ENCODE measurements at places on chromosomes 12 and 14. TPM values are rescaled to one million over a fixed set of nuclear protein-coding genes. Genes with fewer than 3 reads are reported as not detected.

DNA sequence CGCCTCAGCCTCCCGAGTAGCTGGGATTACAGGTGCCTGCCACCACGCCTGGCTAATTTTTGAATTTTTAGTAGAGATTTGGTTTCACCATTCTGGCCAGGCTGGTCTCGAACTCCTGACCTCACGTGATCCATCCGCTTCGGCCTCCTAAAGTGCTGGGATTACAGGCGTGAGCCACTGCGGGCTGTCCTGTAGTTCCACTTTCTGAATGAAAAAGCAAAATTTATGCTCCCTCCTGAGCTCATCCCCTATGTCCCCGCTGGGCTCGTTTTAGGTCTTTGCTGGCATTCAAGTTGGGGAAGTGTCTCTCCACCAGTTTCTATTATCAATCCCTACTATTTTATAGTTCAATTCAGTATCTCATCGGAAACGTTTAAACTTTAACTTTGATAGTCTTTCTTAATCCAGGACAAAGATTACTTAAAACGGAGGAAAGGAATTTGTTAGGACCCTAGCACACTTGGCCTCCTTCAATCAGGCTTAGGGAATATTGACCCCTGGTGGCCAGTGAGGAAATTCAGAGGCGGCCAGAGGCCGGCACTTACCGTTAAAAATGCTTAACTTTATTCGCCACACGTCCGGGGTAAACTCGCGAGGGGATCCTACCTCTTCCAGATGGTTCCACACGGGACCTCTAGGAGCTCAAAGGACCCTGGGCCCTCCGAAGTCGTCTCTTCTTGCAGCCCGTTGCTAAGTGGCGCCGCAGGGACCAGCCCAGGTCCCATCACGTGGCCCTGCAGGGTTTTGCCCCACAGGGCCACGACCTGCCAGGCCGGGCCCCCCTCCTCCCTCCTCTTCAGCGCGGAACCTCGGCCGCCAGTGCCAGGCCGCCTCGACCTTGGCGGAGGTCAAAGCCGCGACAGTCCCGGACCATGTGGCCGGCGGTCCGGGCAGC, 11.4 kb upstream of the DNAL1 start:
- peak; percentile 42 for DNase-seq

- DNase-seq: no peak
Measured at GRCh38 chr12:131457331-131458047, 253.4 kb upstream of the SFSWAP start.

- no peak for DNase-seq
Measured at GRCh38 chr12:94203796-94204195, 55.4 kb downstream of the PLXNC1 start.

CD4 gene
- not detected for total RNA-seq

- no peak for DNase-seq
Measured at GRCh38 chr12:1827826-1828805, 7.8 kb downstream of the LRTM2 start.

DNA sequence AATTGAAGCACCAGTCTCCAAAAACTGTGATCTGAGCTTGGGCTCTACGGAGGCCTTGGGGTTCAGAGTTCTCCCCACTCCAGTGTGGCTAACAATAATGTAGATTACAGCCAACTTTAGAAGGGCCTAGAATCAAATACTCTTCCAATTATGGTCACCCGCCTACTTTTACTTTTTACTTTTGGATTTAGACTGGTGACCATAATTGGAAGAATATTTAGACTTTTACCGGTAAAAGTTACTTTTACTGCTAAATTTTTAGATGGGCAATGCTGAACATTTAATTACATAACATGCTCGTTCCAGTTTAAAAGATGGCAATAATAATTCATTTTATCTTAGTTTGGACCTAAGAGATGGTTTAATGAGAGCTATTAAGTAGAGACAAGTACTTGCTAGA, 39.2 kb downstream of the PPTC7 start:
- DNase-seq: no peak

DNA sequence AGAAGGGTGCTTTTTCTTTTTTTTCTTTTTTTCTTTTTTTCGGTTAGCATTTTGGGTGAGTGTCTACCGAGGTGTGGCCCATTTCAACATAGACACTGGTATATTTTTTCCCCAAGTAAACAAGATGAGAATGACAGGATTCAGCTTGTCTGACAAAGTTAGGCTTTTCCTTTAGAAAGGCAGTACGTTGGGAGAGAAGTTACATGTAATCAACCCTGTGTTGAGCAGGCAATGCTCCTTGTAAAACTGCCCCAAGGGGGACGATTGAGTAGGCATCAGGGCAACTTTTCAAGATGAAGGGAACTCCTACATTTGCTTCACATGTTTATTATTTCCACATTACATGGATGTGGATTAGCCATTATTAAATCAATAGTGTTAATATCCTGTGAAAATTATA, 1.7 kb downstream of the EMP1 start:
- DNase-seq: no peak

GRCh38 chr12:26101763-26102162, 23.1 kb downstream of the BHLHE41 start:
- DNase-seq: no peak

TTC6 gene
- total RNA-seq: 0.29 TPM

SUPT16H gene
- total RNA-seq: 88.6 TPM

GRCh38 chr14:61518403-61518802, 176.9 kb upstream of the HIF1A start:
- DNase-seq: no peak

DNA sequence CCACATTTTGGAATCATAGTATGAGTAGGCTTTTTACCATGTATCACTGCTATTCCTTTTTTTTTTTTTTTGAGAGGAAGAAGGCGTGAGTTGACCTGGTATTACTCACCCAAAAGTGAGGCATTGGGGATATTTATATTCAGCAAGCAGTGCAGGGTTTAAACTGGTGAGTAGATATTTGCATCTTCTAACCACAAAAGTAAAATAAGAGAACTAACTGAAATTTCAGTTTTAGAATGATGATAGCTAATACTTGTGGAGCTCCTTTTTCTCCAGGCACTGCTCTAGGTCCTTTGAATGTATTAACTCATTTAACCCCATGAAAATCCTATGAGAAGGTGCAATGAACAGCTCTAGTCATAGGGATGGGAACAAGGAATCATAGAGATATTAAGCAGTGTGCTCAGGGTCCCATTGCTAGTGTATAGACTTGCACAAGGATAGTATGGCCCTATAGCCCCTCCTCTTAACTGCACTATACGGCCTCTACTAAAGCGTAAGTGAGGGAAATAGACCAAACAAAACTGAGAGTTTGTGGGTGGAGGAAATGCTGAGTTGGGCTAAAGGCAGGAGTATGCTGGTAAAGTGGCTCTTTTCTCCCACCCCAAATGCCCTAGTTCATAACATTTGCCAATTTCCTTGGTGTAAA, 104.3 kb upstream of the MAX start:
- peak; percentile 20 for DNase-seq

DNA sequence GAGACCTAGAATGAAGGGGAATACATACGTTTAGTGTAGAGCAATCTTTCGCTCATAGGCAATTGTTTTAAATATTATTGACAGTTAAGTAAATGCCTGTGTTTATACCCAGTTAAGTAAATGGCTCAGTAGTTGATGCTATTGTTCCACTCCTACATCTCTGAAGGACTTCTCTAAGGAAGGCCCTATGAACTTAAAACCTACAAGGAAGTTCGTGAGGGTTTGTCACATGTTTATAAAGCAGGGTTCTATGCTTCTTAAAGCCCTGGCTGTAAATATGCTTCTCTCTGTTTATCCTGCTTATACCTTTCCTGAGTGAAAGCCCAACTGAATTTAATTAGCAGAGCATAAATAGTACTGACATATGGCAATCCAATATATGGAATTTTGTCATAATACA, 282.1 kb upstream of the NPAS3 start:
- no peak for DNase-seq

GRCh38 chr12:2696136-2696535, 98.6 kb upstream of the FKBP4 start:
- no peak for DNase-seq

DNA sequence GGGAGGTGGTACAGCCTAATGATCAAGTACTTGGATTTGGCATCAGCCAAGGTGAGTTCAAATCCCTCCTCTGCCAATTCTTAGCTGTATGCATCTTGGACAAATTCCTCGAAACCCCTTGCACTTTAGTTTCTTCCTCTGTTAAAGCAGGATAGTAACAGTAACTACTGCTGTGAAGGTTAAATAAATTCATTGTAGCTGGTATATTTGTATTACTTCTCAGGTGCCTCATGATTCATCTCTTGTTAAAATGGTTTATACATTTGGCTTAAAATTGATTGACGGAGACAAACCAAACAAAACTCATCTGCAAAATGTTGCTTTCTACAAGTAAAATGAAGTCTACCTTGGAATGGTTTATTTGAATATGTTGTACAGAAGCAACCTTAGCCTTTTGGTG, 2.3 kb upstream of the PTPRB start:
- DNase-seq: no peak

KCNA1 gene
- not detected for total RNA-seq

CEBPE gene
- not detected for total RNA-seq

GRCh38 chr14:55333711-55334485, 62.7 kb downstream of the FBXO34 start:
- DNase-seq: peak; percentile 87

RPL41 gene
- total RNA-seq: 3,847 TPM

DNA sequence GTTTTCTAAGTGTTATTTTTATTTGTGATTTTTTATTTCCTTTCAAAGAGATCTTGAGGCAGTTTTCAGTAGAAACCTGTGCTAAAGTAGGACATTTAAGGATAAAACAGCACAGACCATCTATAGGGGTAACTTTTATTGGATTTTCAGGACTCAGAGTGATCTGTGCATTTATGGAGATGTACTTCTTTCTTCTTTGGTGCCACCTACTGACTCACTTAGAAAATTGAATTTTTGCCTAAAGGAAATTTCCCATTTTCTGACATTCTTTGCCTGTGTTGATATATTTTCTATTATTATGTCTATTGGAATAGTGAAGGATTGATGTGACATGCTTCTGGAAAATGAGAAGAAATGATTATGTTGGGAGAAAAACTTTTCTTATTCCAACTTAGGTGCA, 113.0 kb downstream of the UNC79 start:
- peak; percentile 10 for DNase-seq

DNA sequence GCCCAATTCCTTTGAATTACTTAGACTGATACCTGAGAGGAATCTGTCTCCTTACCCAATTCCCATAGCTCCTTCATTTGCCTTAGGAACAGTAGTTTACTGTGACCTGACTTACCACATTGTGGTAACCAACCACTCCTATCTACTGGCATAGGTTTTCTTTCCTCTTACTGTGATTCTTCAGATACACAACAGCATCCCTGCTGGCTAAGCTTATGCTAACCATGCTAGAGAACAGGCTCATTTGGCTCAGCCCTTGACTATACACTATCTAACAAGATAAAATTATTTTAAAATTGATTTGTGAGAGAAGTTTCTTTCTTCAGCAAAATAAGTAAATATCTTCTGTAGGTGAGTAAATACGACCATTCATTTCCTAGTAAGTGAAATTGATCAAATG, 320.4 kb upstream of the DDHD1 start:
- DNase-seq: no peak

DNA sequence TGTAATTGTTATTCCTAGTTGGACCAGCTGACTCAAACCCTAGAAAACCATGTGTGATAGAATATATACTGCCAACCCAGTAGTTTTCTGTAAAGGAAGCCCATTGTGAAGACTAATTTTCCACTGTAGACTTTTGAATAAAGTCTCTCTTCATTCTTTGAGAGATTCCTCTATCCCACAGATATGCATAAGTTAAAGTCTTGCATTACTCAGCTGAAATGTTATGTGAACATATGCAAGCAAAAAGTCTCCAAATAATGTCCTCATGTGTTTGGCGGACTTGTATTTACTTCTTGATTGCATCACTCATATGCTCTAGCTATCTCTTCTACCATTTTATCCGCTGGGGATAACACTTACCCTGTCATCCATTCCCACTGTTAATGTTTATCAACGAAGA, 35.1 kb upstream of the OTOGL start:
- no peak for DNase-seq

ZNF891 gene
- total RNA-seq: 0.43 TPM

- DNase-seq: no peak
Measured at GRCh38 chr12:118714051-118714460, 267.3 kb upstream of the SRRM4 start.

CCDC196 gene
- total RNA-seq: not detected

- no peak for DNase-seq
Measured at GRCh38 chr14:85527445-85528035, 2.4 kb upstream of the FLRT2 start.

DNA sequence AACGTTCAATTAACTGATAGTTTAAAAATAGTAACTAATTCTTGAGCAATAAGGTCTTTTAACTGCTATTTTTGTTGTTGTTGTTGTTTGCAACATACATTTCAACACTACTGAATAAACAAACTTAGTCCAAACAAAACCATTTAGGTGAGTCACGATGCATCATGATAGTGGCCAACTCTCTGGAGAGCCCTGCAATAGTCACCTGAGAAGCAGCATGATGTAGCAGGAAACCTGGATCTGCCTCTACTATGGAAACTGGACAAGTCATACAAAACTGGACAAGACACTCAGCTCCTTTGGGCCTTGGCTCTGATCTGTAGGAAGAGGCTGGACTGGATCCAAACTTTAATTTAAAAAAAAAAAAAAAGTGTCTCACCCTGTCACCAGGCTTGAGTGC, 117.3 kb downstream of the MED13L start:
- DNase-seq: peak; percentile 40

GRCh38 chr14:100333827-100334226, 10.7 kb downstream of the SLC25A47 start:
- no peak for DNase-seq

- no peak for DNase-seq
Measured at GRCh38 chr12:121156365-121156764, 23.7 kb downstream of the P2RX7 start.

DNA sequence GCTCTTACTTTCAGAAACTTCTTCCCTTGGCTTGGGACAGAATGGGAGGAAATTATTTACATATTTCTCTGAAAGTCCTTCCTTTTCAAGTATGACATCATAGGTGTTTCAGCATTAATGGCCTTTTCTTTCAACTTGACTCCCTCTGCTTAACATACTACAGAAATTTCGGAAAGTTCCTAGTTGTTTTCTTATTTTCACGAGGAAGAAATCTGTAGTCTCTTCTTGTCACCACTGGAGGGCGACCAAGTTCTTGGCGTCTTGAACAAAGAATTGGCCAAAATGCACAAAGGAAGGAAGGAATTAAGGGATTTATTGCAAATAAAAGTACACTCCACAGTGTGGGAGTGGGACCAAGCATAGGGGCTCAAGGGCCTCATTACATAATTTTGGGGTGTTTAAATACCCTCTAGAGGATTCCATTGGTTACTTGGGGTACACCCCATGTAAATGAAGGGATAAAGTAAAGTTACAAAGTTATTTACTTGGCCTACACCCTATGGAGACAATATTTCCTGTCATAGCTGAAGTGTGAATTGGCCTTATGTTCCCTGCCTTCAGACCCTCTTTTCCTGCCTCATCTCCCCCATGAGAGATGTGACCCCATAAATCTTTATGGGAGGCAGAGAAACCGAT, 70.4 kb downstream of the RPL10L start:
- peak; percentile 71 for DNase-seq

NID2 gene
- total RNA-seq: 22.2 TPM

DNA sequence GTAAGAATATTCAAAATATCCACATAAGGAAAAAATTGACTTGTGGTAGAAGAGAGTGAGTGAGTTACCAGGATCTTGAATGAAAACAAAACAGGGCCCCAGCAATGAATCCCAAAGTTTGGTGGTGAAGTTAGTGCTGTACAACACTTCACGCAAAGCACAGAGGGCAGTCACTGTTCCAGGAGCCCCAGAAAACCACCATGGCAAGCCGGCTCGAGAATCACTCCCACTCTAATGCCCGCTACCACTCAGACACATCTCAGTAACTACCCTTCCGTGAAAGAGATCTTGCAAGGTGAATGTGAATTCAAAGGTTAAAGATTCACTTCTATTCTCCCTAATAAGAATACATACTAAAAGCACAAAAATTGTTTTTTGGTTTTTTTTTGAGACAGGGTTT, 30.1 kb downstream of the CLIP1 start:
- DNase-seq: no peak

All from H4 (cell line).